B cell (primary cell): ENCODE measurements at places on chromosomes 5 and 9.
A peak's percentile ranks its signal among the peaks of the same experiment; 100 is the strongest.

DNA sequence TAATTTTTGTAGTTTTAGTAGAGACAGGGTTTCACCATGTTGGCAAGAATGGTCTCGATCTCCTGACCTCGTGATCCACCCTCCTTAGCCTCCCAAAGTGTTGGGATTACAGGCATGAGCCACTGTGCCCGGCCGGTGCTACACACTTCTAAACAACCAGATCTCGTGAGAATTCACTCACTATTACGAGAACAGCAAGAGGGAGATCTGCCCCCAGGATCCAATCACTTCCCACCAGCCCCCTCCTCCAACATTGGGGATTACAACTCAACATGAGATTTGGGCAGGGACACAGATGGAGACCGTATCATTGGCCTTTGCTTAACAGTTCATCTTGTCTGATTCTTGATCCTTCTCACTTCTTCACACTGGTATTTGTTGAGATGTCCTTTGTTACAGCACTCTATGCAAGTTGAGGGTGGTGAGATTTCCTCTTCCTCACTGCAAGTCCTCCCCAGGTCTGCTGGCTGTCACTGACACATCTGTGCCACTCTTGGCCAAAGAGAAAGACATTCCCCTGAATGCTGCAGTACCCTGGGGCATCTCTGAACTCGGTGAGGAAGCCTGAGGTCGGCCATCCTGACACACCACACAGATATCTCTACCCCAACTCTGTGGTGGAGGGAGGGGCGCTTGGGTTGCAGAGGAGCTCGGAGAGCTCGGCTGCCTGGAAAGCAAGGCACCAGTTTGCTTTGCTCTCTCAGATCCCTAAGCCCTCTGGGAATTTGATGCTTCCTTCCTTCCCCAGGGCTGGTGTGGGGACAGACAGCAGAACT, 4.2 kb upstream of the SUB1 start:
- DNase-seq: peak; percentile 23

GRCh38 chr5:40364441-40364840, 315.3 kb upstream of the PTGER4 start:
- DNase-seq: no peak

DNA sequence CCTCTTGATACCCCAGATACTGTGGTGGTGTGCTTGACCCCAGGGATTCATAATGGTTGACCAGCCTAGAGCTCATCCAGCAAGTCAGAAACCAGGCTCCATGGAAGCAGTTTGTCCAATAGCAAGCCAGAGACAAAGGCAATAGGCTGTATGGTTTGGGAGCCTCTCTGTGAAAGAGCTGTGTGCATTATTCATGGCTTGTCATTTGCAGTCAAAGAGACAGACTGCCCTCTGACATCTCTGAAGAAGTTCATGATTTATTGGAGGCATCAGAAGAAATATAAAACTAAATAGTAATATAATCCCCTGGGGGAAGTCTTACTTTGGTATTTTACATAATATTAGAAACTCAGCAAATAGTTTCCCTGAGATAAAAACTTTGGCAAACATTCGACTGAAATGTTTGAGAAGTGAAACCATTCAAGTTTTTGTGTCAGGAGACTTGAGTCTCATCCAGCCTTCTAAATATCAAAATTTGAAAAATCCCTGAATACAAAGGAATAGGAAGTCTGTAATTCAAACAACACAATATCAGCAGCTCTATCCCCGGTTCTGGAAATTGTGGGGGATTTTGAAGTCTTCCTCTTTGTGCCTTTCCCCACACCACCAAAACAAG, 250.3 kb downstream of the ZSWIM6 start:
- DNase-seq: no peak

DNA sequence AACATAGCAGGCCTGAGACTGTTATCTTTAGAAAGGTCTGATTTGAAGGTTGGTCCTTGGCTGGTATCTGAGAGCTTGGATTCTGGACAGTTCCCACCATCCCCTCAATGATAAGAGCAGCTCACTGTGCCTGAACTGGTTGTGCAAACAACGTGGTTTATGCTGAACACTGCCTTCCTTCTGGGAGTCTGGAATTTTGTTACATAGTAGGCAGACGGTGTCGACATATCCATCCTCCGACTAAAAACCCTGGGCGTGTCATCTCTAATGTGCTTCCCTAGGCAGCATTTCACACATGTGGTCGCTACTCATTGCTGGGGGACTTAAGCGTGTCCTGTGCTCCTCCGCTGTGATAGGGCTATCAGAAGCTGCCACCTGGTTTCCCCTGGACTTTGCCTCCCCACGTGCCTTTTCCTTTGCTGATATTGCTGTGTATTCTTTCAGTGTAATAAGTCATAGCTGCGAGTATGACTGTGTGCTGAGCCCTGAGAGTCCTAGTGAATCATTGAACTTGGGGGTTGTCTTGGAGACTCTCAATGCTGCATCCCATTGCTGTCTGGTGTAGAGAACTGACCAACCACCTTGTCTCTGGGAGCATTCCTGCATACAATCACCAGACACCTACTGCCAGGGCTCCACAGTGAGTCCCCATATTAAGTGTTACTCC, 119.1 kb upstream of the TBC1D2 start:
- no peak for DNase-seq

- no peak for DNase-seq
Measured at GRCh38 chr9:102521097-102521755, 473.9 kb upstream of the CYLC2 start.

DNA sequence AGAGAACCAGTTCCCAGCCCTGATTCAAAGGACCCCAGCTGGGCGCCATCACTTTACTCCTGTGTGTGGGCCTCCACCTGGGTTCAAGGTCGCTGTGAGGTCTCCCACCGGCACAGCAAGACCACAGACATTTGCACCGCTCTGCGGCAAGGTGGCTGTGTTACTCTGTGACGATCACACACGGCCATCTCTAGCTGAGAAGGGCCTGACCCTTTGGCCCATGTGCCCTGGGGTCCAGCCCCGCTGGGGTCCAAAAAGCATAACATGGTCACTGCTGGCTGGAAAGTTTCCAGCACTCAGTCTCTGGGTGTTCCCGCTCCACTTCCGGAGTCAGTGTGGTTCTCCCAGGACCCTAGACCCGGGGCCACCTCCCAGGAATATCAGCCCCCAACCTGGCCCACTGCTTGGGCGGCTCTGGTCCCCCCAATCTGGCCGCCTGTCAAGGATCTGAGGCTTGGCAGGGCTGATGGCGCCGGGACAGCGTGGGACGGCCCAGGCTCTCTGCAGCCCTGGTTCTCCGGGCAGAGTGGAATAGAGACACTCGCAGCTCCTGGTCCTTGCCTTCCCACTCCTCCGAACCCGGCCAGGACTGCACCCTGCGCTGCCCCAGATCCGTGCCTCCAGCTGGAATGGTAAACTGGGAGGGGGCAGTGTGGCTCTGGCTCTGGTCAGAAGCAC, 3.9 kb upstream of the LMX1B start:
- DNase-seq: no peak

- no peak for DNase-seq
Measured at GRCh38 chr5:73565969-73566547, 515 bp downstream of the UTP15 start.
